ENCODE measurements at places on chromosomes 3 and 15.

- DNase-seq, result no peak
Measured at GRCh38 chr3:34727700-34728099, 911.6 kb upstream of the ARPP21 start.

DNA sequence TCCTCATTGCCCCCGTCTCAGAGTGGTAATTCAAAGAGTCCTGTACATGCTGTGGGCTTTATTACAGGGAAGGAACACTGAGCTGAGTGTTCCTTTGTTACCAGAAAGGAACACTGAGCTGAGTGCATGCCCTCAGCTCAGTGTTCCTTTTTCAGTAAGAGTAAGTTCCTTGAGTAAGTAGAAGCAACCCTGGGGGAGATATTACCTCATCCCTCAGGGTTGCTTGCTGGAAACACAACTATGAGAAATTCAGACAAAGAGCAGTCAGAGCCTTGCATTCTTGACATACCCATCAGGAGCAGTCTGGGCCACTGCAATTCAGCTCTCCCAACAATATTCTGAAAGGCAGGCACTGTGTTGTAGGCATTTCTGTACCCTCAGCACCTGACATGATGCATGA lies 17.0 kb downstream of the CHRM5 start:
- DNase-seq, result no peak

DNA sequence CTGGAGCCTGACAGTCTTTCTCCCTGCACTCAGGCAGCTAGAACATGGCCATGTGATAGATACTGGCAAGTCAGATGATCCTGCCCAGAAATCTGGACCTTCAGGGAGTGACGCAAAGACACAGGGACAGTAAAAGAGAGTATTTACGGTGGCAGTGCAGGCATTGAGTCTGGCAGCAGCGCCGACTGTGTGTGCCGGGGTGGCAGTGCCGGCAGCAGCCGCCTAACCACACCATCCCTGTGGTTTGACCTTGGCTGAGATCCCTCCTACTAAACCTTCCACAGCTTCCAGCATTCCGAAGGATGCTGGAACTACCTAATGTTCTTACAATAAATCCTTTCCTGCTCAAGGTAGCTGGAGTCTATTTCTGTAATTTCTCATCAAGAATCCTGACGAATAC lies 4.6 kb upstream of the TSPAN3 start:
- no peak for DNase-seq

GRCh38 chr3:11078826-11079515 lies 75.3 kb upstream of the HRH1 start:
- DNase-seq, result no peak

DNA sequence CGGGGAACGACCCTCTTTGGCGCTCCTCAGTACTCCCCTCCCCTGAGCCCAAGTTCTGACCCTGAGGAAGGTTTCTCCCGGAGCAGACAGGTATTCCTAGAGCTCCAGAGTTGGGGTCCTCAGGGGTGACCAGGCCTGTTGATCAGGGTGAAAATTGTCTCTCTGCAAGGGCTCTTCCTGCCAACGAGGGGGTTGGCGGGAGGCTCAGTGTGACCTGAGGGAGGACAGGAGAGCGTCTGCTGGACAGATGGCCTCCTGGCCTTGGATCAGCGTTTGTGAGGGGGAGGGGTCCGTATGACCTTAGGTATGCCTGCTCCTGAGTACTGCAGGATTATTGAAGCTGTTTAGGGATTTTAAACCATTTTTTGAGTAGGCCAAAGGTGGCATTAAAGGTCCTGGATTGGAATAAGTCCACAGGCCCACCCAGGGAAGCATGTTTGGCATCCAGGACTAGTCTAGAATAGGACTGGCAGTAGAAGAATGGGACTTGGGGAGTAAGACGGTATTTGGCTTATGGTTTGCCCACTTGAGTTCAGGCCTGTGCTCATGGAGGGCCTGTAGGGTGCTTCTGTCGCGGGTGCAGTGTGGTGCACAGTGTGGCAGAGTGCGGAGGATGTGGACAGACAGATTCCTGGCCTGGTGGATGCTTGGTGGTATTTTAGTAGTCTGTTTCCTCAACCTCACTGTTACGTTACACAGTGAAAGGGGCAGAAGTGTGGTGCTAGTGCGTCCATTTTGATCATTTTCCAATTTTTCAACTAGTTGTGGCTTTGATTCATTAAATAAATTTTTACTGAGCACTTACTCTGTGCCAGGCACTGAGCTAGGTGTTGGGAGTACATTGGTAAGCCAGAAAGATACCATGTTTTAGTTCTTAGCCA lies 959 bp downstream of the ZNF592 start:
- no peak for DNase-seq

DNA sequence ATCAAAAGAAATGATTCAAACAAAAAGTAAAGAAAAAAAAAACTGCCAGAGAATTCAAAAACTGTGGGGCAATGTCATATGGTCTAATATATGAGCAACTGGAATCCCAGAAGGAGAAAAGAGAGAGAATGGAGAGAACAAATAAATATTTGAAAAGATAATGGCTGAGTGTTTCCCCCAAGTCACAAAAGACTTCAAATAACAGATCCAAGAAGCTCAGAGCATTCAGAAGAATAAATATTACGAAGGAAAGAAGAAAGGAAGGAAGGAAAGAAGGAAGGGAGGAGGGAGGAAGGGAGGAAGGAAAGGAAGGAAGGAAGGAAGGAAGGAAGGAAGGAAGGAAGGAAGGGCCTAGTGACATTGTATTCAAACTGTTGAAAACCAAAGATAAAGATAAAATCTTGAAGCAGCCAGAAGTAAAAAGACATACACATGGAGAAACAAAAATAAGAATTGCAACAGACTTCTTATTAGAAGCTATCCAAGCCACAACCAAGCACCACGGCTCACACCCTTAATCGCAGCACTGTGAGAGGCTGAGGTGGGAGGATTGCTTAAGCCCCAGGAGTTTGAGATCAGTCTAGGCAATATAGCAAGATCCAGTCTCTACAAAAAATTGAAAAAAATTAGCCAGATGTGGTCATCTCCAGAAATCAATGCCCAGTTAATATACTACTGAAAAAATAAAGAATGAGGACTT lies 118.9 kb upstream of the IGSF10 start:
- no peak for DNase-seq

GRCh38 chr15:41913256-41913655 lies 19.4 kb upstream of the SPTBN5 start:
- DNase-seq, result no peak

GRCh38 chr3:71494212-71494611 lies 89.3 kb downstream of the FOXP1 start:
- DNase-seq, result no peak

DNA sequence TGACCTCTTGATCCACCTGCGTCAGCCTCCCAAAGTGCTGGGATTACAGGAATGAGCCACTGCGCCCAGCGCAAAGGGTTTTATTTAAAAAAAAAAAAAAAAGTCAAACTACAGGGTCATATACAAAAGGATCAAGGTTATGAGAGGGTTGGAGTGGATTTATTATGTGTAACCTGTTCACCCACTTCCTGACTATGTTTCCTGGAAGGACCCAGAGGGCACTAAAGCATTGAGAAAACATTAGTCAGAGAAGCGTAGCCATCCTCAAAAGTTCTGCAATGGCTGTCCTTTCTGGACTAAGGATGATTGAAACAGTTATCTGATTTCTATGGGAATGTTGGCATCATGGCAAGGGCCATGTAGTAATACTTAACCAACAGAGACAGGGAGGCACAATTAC lies 7.3 kb upstream of the SCAPER start:
- DNase-seq, result no peak

DNA sequence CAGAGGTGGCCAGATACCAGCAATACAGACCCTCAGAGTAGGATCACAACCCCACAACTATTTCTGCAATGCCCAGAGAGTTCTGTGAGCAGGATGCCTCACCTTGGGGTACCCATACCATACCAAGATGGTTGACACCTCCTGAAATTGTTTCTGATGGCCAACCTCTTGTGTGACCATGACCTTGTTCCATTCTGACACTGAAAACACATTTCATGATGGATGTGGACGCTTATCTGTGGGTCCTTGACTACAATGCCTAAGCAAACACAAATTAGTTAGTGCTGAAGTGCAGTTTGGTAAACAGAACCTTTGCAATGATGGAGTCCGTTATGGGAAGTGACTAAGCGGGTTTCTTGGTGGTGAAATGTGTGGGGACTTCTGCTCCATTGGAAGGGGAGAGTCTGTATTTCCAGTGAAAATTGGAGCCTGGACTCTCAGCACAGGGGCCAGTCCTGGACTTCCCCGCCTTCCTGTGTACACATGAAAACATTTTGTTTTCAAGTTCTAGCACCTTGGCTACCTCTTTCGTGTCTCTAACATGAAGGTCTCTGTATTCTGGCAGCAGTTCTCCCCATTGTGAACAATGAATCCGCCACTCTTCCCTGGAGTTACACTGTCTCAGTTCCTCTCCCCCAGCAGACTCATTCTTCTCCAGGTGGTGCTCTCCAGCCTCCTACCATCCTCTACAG lies 106.2 kb downstream of the XXYLT1 start:
- no peak for DNase-seq

- no peak for DNase-seq
Measured at GRCh38 chr3:157204880-157205279, 44.9 kb upstream of the CCNL1 start.

- no peak for DNase-seq
Measured at GRCh38 chr15:38665586-38666305, 101.1 kb upstream of the RASGRP1 start.

GRCh38 chr3:192884777-192885773 lies 32.6 kb downstream of the MB21D2 start:
- DNase-seq, result no peak

Data from NCI-H1694 treated with DMSO at 0.1 percent for 48 hours (cell line).